ENCODE measurements at places on chromosomes 5 and 9.
A peak's percentile ranks its signal among the peaks of the same experiment; 100 is the strongest.

GRCh38 chr9:95103281-95103771, 214.2 kb downstream of the FANCC start:
- no peak for DNase-seq

GRCh38 chr5:148615644-148616275, 38.6 kb downstream of the HTR4 start:
- DNase-seq, result no peak

GRCh38 chr5:128099944-128100343, 16.4 kb downstream of the SLC12A2 start:
- no peak for DNase-seq

DNA sequence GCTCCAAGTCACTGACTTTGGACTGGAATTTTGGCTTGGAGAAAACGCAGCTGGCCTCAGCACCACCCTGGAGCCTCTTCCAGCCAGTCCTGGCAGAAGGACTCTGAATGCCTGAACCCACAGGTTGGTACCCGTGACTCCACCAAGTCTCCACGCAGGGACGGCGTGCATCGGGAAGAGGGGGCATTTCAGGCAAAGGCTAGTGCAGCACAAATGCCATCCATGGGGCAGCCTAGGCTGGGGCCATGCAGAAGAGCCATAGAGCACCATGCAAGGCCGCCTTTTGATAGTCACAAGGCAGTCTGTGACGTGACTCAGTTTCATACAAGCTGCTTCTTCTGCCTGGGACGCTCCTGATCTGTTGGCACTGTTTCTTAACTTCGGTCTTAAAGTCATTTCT, 28.0 kb downstream of the GDNF start:
- no peak for DNase-seq

DNA sequence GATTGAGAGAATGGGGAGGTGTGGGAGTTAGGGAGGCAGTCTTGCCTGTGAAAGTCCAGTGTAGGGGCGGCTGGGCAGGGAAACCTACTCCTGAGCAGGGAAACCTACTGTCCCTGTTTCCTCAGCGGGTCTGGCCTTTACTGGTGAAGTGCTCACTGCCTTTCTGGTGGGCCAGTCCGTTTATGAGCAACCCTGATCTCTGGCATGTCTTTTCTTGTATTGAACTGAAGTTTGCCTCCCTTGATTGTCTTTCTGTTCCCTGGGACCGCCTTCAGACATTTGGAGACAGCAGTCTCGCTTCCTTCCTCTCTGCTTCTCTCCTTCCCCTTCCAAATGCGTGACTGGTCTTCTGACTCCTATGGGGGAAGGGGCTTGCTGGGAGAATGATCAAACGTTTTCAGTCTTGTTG, 2.9 kb downstream of the SNX18 start:
- DNase-seq, result no peak

- no peak for DNase-seq
Observed at GRCh38 chr5:154118893-154119336, 71.6 kb upstream of the GALNT10 start.

- DNase-seq, result no peak
Observed at GRCh38 chr5:136073714-136074529, 45.1 kb downstream of the TGFBI start.

GRCh38 chr5:173774271-173774761, 113.8 kb upstream of the CPEB4 start:
- no peak for DNase-seq

GRCh38 chr9:22992780-22993179, 546.2 kb downstream of the DMRTA1 start:
- no peak for DNase-seq

DNA sequence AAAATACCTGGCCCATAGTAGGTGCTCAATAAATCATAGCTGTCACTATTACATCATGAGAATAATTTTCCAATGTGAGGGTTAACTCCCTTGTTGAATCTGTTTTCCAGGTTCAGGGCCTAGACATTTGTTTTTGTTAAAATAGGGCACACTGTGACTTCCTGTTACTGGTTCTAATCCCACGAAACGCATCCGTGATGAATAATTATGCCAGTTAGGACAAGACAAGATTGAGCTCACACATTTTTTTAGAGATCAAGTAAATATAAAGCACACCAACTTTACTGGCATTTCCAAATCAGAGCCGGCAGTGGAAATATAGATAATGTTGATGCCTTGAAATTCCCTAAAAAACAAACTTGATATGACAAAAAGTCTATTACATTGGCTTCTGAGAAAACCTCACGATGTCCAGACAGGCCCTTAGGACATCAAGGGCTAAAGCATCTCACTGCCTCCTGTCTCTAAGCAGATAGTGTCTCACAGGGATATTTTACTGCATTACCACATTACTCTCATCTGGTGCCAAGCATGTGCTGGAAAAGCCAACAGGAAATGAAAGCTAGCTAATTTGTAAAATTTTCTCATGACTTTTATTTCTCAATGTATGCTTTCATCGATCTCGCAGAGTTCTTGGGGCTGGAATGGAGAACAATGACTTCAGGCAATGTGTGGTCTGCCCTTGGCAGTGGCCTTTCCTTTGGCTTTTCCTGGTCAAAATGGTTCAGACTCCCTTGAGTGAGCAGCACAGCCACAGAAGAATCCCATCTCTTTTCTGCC, 414.3 kb upstream of the PAPPA start:
- no peak for DNase-seq

GRCh38 chr5:178545941-178546674, 44.1 kb downstream of the COL23A1 start:
- DNase-seq, result no peak

- no peak for DNase-seq
Observed at GRCh38 chr9:70003901-70004714, 39.5 kb upstream of the MAMDC2 start.

DNA sequence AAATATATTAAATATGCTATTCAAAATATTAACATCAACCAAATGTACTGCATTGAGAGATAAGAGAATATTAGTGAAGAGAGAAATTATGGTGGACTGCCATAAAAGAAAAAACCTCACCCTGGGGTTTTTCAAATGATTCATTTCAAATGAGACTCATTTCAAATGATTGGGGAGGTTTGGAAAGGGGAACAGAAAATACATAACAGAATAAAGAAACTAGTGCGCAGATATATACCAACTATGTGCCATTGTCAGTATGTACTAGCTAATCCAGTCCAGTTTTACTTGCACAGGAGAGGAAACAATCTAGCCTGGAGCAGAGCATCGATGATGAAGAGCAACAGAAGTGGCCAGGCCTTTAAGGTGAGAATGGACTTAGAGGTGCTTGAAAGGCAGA, 651.6 kb upstream of the RORB start:
- no peak for DNase-seq

- no peak for DNase-seq
Observed at GRCh38 chr9:104786293-104786692, 22.4 kb downstream of the NIPSNAP3B start.

DNA sequence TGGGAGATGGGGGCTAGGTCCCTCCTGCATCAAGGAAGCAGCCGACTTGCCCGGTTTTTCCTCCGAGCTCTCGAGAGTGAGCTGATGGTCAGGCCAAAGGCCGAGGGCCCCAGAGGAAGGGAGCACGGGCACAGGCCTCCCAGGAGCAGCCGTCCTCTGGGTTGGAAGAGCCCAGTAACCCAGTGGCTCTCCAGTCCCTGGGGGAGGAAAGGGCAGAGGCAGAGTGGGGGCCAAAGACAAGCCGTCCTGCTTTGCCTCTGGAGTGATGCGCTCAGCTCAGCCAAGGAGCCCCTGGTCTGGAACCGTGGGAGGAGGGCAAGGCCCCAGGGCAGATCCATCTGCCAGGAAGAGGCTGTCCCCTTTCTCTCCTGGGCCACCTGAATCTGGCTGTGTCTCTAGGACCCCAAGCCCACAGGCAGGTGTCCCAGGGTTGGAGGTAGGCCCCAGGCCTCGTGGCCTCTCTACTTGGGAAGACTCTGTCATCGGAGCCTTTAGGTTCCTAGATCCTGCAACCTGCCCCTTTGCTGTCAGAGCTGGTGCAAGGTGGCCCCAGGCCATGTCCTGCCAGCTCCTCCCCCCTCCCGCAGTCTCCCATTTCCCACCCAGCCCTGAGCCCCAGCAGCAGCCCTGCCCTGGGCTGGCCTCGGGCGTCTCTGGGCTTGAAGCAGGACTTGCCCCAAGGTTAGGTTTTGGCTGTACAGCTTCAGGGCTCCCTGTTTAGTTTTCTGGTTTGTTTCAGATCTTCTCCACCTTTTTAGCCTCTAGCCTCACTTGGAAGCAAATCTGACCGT, 224.1 kb downstream of the CACNA1B start:
- no peak for DNase-seq

GRCh38 chr9:115444959-115445358, 327.0 kb upstream of the TNC start:
- DNase-seq, result no peak

- DNase-seq, result no peak
Observed at GRCh38 chr5:28310696-28311095, 1272.3 kb upstream of the CDH9 start.

DNA sequence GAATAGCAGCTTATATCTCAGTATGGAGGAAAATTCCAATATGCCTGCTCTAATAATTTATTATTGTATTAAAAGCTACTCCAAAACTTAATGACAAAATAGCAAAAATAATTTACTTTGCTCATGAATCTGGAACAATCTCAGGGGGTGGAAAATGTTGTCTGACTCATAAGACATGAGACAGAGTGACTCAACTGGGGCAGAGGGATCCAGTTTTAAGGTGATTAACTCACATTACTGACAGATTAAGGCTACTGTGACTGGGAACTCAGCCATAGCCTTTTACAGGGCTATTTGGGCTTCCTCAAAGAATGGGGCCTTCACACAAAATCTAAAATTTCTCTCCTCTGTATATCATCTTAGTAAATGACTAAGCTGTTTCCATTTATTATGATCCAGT, 1172.9 kb downstream of the CDH12 start:
- DNase-seq, result no peak

DNA sequence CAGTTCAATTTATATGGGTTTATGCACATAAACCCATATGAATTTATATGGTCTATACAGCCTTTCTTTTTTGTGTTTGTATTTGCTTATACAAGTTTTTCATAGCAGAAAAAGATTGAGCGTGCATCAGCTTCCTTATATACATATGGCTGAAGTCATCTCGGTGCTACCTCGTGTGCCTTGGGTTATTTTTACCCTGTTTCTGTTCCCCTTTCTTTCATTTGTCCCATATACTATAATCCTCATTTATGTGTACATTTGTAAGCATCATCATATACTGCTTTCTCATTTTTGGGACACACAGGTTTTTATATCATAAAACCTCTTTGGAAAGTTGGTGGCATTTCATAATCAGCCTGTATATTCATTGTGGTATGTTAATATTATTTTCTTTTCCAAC, 107.8 kb upstream of the ADAMTSL1 start:
- no peak for DNase-seq

DNA sequence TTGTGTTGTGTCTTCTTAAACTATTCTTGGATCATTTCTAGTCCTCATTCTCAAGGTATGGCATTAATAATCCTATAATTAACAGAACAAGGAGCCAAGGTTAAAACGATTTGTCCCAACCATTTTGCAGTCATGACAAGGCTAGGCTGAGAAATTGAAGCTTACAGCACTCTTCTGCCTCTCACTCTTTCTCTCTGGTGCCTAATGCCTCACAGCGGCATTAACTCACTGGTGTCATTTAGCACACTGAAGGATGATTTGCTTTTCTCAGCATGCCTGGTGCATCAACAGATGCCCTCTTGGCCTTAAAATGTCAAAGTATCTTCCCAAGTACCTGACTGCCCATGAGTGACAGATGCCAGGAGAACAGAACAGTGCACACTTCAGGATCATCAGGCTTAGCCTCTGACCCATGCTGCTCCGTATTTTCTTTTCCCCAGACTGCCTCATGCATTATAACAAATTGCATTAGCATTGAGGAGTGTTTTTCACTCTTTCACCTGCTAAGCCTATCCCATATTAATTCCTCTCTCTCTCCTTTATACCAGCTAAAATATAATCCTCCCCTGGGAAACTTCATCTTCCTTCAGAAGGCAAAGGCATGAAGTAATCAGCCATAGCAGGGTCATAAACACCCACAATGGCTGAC, 61.1 kb upstream of the SV2C start:
- DNase-seq, result no peak

DNA sequence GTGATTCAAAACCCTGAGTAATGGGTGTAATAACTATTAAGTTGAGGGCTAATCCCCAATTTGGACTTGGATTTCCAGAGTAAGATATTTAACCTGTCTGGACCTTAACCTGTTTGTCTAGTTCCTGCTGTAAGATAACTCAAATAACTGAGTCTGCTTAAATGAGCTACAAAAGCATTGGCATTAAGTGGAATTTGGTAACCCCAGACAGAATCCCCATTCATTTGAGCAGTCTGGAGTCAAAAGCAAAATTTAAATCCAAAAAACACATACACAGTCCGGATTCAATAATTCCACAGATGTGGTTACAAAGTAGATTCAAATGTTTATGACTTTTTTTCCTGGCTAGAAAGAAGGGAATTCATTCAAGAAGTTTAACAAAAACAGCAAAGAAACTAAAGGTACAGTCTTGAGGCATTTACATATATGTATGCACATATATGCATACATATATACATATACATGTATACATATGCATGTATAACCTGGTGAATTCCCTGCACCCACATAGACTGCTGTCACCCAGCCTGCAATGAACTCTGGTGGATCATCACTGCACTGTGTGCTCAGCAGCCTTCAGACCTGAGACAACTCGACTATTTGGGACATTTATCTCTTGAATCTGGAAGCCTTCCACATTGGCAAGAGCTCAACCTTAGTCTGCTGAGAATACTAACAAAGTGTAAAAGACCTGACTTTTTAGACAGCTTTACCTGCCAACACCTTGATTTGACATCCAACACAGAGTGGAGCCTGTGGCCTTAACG, 205.4 kb downstream of the LURAP1L start:
- no peak for DNase-seq

GRCh38 chr9:100222674-100223073, 123.6 kb downstream of the INVS start:
- DNase-seq, result peak; percentile 8

- DNase-seq, result no peak
Observed at GRCh38 chr9:111726949-111727348, 65.5 kb downstream of the GNG10 start.

DNA sequence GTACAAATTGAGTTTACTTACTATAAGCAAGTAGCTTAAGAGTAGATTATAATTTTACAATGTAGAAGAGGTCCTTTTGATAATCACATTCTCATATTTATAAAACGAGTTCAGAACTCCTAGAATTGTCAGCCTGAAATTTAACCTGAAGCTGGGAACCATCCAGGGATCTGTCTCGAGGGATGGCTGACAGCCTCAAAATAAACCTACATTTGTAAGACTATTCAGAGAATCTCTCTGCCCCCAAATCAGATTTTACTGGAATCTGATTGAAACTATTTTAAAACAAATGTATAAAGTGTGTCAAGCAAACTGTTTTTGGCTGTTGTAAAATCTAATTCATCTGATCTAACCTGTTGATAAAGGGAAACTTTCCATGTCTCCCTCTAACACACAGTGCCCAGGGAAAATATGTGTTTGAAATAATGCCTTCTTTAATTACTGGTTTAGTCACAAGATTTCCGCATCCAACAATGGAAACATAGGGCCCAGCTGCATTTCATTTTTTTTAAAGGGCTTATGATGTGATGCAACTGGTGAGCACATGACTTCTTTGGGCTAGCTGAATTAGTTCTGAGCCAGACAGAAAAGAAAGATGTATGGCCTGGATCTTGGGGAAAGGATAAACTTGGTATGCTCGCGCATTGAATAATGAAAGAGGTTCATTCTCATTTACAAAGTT, 30.3 kb downstream of the SLC25A46 start:
- no peak for DNase-seq

Measured in HEK293T (cell line).